ENCODE measurements at places on chromosomes 6 and 20. TPM values are rescaled to one million over a fixed set of nuclear protein-coding genes. Genes with fewer than 3 reads are reported as not detected.

Gene BPI
- total RNA-seq = not detected

Gene NOX3
- total RNA-seq = not detected

Gene SNTA1
- 9.6 TPM for total RNA-seq

Gene WFDC12
- total RNA-seq = not detected

Gene TFEB
- 29.4 TPM for total RNA-seq

Gene ECT2L
- 0.18 TPM for total RNA-seq

Gene MTHFD1L
- 74.5 TPM for total RNA-seq

Gene RTN4IP1
- total RNA-seq = 5.5 TPM

Gene PRPH2
- 0.91 TPM for total RNA-seq

Gene GPLD1
- 6.2 TPM for total RNA-seq

Gene RAET1G
- 5.2 TPM for total RNA-seq

Gene SLC39A7
- total RNA-seq = 60.7 TPM

Gene C6orf15
- total RNA-seq = not detected

Gene CGA
- total RNA-seq = not detected

Gene MPC1
- total RNA-seq = 53.9 TPM

Gene ABHD16B
- total RNA-seq = not detected

Gene TMEM200A
- total RNA-seq = 4.5 TPM

Gene SRSF12
- 0.57 TPM for total RNA-seq

Gene KCNG1
- 22.4 TPM for total RNA-seq

Gene EYA2
- total RNA-seq = 15.3 TPM

Measured in ureter (tissue), 1 donor.